ENCODE measurements at places on chromosomes 7 and 10.

DNA sequence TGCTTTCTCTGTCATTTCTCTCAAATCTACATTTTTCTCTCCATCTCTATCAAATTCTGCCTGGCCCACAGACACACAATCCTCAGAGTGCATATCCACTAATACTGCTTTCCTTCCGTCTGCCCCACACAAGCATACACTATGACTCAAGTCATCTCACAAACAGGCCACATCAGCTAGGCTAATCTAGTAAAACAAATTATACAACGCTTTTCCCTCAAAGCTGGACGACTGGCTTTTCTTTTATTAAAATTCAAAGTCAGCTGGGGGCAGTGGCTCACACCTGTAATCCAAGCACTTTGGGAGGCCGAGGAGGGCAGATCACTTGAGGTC is 161.1 kb downstream of the FAM107B start:
- DNase-seq = no peak

- DNase-seq = no peak
Measured at GRCh38 chr7:1854866-1855724, 185.0 kb downstream of the ELFN1 start.

DNA sequence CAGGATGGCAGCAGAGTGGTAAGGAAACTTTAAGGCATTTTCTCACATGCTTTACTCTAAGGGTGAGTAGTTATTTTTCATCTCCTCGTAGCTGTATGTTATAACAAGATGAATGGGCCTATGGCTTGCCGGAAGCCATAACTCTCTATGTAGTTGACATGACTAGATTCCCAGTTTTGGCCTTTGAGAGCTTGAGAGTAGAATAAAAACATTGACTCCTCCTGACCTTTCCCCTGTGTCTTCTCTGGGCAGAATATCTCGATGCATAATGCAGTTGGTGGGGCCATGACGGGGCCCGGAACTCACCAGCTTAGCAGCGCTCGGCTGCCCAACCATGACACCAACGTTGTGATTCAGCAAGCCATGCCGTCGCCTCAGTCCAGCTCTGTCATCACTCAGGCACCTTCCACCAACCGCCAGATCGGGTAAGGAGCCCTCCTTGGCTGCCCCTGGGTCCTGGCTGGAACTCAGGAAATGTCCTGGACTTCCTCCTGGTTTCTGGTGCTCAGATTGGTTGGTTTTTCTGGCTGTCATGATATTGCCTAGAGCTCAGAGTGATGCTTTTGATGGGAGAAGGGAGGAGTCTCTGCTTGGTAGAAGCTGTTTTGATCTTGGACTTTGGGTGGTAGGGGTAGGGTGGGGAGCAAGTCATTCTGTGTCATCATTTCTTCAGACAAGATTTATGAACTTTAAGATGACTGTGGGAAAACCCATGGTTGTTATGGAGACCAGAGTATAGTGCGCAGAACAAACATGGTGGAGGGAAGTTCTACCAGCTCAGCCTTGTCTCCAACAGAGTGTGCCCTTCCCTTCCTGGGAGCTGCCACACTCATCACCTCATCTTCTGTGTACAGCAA is 158.0 kb downstream of the CREB5 start:
- DNase-seq = no peak

GRCh38 chr10:34868589-34868988 is 53.5 kb upstream of the PARD3 start:
- DNase-seq = no peak

DNA sequence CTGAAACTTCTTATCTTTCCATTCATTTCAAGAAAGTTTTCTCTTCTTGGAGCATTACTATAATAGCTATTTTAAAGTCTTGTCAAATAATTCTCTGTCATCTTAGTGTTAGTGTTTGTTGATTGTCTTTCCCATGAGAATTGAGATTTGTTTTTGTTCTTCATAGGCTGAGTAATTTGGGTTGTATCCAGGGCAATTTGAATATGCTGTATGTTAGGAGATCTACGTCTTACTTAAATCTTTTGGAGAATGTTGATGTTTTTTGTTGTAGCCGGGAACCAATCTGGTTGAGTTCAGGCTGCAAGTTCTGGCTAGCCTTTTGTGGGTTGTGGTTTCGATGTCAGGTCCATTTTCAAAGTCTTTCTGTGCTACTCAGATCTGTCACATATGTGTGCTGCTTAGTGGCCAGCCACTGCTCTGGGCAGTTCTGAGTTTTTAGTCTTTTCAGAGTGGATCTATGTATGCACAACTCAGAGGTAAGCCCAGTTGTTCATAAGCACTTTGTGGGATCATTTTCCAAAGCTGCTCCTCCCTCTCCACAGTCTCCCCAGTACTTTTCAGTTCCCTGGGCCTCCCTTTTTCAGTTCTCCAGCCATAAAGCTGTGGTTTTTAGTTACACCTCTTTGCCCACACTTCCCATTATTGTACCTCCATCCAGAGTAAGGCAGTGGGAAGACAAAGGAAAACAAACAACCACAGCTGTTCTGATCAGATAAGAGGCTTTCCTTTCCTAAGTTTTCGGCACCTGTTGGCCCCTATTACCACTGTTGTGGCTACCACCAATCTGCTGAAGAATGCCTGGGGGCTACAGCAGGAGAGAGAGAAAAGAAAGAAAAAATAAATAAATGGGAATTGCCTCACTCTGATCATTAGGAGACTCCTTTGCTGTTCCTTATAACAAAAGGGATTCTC is 4.7 kb upstream of the CCNJ start:
- no peak for DNase-seq

- DNase-seq = no peak
Measured at GRCh38 chr10:81900989-81901388, 26.0 kb downstream of the NRG3 start.

DNA sequence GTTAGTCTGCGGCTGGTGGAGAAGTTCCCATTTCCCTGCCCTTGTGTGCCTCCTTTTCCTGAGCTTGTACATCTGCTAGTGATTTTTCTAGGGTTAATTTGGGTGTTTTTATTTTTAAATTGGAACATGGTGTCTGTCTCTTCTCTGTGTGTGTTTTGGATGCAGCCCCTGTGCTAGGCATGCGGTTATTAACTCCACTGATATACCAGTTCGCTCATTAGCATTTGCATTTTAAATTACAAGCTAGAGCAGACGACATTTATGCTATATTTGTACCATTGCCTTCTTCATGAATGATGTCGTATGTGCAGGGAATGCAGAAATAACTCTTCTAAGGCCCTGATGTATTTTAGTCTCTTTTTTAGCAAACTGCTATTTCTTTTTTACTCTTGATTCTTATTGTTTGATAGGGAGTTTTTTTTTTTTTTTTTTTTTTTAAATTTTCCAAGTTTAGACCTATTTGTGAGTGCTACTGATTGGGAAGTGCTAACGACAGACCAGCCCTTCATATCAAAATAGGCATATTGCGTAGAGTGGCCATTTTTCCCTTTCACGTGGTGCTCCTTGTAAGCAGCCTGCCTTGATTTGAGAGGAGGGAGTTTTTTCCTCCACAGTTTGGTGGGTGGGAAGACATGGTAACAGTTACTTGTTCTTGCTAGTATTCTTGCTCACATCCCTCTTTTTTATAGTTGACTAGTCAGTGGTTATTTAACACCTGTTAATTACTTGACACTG is 89.6 kb downstream of the LRRC4 start:
- DNase-seq = no peak

- DNase-seq = no peak
Measured at GRCh38 chr7:158856883-158857668, 718 bp downstream of the DYNC2I1 start.

DNA sequence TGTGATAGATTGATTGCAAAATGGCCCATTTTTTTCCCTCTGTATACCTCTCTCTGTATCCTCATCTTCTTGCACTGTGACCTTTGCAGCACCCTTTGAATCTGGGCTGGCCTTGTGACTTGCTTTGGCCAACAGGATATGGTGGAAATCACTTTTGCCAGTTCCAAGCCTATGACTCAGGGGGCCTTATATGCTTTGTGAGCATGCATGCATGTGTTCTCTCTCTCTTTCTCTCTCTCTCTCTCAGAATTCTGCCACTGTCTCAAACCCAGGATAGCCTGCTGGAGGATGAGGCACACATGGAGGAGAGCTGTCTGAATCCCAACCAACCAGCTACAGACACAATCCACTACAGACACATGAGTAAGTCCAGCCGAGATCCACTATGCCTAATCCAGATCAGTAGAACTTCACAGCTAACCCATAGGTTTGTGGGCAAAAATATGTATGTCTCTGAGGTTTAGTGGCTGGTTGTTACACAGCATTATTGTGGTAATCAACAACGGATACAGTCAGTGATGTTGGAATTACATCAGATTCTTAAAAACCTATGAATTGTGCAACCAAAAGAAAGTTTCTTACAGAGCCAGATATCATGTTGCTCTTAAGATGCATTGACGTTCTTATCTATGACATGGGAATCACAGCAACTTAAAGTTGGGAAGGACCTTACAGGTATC is 41.8 kb upstream of the ABCB4 start:
- no peak for DNase-seq

DNA sequence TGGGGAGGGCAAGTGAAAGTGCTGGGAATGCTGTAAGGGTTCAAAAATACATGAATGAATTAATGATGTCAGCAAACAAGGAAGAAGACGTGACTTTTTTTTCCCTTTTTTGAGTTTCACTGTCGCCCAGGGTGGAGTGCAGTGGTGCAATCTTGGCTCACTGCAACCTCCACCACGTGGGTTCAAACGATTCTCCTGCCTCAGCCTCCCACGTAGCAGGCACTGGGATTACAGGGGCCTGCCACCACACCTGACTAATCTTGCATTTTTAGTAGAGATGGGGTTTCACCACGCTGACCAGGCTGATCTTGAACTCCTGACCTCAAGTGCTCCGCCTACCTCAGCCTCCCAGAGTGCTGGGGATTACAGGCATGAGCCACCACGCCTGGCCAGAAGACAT is 30.0 kb downstream of the DENND10 start:
- DNase-seq = no peak

DNA sequence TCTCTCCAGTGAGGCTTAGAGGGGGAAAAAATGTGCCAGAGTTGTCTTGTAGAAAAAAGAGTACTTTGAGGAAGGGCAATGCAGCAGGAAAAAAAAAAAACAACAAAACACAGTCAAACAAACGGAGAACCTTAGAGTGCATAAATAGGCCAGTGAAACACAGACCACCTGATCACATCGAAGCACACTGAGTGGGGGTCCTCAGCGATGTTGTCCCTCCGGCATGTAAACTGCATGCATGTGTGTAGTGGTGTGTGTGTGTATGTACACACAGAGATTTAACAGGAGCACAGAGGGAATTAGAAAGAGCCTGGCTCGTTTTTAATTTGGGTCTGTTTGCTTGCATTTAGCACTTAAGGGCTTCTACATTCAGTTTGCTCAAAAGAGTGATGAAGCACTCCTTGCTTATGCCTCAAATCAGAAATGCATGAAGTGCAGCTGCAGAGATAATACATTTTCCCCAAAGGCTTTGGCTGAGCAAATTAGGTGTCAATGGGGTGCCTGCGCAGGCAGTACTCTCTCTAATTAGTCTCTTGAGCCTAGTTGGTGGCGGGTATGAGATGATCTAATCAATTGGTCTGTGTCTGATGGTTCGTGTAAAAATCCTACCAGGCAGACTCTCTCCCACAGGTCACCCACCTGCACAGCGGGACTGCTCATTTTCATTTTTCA is 62.7 kb upstream of the FZD1 start:
- DNase-seq = no peak

GRCh38 chr7:92661651-92662050 is 71.5 kb upstream of the FAM133B start:
- DNase-seq = no peak

- DNase-seq = no peak
Measured at GRCh38 chr10:129956286-129956670, 7.8 kb downstream of the EBF3 start.

- no peak for DNase-seq
Measured at GRCh38 chr7:130297628-130298543, 4.9 kb downstream of the CPA4 start.

DNA sequence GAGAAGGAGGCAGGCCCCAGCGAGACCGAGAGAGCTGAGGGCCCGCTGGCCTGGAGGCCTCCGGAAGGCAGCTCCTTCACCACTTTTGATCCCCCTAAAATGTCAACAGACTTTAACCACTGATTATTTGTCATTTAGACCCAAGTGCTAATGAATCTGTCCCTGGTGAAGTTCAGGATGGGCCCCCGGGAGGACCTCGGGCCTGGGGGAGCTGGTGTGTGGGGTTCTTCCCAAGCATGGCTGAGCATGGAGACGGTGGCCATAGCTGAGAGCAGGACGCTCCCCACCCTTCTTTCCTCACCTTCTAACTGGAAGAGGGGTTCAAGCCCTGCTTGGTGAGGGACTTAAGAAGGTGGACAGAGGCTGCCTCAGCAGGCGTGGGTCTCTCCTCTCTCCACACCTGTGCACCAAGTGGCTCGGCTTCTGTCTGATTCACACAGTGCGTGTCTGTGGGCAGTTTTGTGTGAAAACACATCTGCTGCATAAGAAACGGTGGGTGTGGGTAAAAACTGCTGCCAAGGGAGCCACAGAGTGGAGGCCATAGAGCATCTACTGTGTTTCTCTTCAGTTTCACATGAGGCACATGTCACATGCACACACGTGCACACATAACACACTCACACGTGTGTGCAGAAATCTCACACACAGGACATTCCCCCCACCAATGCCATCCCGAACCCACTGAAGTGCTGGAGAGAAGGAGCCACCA is 53.5 kb upstream of the VIPR2 start:
- DNase-seq = no peak

DNA sequence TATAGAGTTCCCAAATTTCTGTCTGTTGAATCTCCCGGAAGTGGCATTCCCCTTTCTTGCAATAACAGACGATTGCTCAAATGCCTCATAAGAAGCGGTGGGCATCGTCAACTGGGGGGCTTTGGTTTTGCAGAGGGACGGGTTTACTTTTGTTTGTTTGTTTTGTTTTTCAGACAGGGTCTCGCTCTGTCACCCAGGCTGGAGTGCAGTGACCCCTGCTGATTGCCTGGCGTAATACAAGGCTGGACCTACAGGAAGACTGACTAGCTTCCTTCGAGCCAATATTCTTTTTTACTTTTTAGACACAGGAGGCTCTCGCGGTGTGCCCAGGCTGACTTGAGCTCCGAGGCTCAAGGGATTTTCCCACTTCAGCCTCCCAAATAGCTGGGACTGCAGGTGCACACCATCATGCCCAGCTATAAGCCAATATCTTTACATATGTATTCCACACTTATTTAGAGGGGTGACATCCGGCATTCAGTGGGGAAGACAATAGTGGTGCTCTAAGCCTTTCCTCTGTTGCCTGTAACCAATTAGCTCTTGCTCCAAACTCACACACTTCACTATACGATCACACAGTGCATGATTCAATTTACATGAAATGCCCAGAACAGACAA is 58.1 kb downstream of the FHIP2A start:
- DNase-seq = no peak

- DNase-seq = no peak
Measured at GRCh38 chr10:75408509-75408875, 6.9 kb upstream of the ZNF503 start.

DNA sequence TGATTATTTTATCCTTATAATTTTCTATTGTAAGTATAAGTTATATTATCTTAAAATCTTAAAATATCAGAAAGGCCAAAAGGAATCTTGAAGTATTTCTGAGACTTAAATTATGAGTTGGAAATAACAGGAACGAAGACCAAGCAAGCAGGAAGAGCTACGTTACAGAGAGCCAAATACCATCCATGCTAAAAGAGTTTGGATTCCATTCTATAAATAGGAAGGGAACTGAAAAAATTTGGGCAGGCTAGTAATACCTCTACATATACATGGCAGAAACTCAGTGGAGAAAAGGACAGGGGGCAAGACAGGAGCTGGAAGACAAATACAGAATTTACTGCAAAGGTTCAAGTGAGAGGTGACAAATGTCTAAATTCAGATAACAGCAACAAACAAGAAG is 16.7 kb downstream of the ITGB1 start:
- no peak for DNase-seq
